AG08396 (cell line): ENCODE measurements at places on chromosomes 7 and 10.

DNA sequence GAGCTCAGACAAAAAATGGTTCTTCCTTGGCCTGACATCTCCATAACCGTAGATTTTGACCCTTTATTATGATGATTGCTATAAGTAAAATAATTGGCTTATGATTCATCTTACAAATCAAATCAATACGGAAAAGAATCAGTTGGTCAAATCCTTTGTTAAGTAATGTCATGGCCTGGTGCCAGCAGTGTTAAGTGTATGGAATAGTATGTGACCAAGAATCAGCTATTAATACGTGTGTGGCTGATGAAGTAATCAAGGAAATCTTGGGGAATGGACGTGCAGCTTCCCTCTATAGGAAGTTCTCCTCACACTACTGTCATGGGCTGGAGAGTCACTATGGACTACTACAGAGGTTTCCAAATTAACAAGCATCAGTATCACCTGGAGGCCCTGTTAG lies 230.6 kb downstream of the TWIST1 start:
- no peak for DNase-seq

- no peak for DNase-seq
Measured at GRCh38 chr7:96770758-96771157, 61.1 kb upstream of the SEM1 start.

DNA sequence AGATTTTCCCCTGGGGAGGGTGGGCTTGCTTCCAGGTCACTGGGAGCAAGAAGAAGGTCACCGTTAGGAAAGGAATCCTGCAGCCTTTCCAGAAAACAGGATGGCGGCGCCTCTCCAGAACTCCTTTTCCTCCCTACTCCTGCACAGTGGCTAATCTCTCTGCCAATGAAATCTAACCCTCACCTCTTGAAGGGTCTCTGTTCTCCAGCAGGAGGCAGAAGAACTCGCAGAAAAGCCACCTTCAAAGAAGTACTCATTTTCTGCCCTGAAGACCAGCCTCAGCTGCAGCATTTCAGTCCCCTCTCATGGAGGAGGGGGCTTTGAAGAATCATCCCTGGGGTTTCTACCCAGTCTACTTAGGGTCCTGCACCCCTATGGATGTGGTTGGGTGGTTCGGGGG lies 626.9 kb downstream of the CALN1 start:
- DNase-seq, result no peak

DNA sequence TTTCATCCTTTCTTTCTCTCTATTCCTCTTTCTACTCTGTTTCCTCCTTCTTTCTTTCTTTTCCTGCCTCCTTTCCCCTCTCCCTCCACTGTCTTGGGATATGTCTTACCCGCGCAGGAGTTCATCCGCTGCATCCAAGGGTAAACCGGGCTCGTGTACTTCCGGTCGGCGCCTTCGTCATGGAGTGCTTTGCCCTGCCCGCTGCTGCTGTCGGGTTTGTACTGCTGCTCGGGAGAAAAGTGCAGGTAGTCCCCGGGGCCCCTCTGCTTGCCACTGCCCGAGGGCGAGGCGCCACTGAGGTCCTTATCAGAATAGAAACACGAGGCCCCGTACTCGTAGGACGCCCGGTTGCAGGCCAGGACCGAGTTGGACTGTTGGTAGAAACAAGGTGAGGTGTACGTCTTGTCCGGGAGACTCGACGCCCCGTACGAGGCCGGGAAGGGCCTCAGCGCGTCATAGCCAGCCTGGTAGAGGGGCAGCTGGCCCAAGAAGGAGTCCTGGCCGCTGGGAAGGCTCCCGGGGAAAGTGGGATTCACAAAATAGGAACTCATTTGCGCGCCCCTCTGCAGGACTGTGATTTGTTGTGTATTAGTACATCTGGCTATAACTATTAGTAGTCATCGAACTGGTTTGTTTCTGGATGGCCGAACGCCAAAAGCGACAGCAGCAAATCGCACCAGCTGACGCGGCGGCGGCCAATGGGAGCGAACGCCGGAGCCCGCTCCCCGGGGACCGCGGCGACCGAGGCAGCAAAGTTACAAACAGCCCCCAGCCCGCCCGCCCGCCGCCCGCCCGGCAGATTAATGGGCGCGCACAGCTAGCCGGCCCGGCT lies at the start of gene HOXA6:
HOXA6 (minus strand) TSS at position 576 of the 832 bp plus-strand sequence; CDS start at position 551, 25 bp downstream.
- DNase-seq, result peak; percentile 80

DNA sequence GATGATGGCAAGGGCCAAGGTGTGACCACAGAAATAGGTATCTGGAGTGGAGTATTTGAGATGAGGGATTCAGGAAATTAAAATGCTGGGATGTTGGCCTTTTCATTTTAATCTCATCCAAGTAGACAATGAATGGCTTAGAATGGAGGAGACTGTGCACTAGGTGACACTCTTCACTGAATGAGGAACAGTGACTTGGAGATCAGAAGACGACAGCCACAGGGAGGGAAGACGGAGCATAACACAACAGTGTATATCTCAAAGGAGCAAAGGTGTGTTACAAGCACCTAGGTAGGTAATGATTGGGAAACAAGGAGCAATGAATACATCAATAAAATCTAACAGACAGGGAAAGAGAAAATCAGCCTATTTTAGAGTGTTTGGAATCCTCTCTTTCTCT lies 4.1 kb upstream of the TAX1BP1 start:
- DNase-seq, result no peak

DNA sequence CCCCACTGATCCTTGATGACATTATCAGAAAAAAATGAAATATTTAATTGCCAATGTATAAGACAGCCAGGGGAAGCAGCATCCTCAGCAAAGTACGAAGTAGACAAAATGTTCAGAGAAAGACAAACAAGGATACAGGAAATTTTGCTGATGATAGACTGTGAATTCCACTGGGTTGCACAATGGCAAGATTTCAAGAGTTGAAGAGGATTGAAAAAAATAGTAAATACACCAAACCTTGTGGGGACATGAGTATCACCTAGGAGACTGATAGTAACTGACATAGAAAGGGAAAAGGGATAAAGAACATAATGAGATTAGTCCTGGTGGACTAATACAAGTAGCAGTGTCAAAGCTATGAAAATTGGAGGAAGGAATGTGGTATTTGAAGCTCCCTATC lies 16.5 kb downstream of the CNOT4 start:
- no peak for DNase-seq

- no peak for DNase-seq
Measured at GRCh38 chr10:102465466-102465865, 14.1 kb upstream of the C10orf95 start.

DNA sequence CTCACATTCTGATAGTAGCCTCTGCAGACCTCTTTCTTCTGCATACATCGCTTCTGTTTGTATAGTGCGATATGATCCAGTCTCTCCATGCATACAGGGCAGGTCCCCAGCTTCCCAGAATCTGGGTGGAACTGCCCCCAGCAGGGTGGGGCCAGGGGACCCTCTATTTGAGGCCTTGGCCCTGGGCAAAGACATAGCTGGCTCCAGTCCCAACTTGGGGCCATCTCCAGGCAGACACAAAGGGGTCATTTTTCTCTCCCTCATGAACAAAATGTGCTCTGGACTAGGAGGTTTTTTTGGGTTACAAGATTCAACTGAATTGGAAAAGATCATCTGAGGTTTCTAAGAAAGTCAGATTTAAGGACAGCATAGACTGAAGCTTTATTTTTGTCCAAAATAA lies 21.1 kb upstream of the HSPA12A start:
- DNase-seq, result no peak

DNA sequence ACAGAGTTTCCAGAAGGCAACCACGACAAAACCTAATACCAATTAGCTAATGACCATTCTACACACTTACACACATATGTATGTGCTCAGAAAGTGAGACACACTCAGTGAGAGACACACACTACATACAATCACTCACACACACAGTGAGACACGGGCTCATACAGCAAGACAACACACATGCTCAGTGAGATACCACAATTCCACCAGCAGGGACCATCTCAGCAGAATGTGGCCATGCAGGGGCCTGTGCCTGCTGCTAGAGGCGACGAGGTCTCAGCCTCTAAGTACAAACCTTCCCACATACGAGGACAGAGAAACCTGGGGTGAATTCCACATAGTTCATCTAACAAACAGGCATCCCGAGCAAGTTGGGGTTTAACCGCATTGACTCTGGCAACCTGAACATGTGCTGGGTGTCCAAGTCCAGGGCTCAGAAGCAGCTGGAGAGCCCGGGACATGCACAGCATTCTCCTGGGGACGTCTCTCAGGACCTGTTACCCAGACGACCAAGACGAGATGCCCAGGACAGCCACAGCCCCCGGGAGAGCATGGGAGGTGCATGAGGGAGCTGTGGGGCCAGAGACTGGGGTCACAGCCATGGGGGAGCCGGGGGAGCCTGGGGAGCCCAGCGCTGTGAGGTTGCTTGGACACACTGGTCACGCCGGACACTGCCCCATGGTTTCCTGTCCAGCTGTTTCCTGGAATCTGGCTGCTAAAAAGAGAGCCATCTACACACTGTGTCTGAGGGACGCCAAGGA lies 523.6 kb downstream of the PTPRN2 start:
- DNase-seq, result no peak

DNA sequence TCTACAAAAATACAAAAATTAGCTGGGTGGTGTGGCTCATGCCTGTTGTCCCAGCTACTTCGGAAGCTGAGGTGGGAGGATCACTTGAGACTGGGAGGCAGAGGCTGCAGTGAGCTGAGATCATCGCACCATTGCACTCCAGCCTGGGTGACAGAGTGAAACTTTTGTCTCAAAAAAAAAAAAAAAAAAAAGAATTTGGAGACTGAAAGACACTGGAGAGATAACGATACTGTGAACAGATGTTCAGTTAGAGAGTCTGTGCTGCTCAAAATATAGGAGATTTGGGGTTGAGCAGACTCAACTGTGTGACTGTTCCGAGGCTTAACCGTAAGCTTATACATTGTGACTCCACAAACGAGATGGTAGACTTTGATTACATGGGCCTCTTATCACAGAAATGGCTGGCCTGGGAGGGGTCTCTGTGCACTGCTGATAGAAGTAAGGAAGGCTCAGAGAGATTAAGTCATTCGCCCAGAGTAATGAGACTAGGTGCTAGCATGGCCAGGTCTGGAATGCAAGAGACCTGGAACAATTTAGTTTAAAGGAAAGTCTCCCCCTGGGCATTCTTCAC lies 19.4 kb downstream of the WBP1L start:
- no peak for DNase-seq

GRCh38 chr10:68133523-68133922 lies 24.2 kb downstream of the MYPN start:
- no peak for DNase-seq

GRCh38 chr7:143227806-143228205 lies 6.0 kb downstream of the TAS2R40 start:
- no peak for DNase-seq

DNA sequence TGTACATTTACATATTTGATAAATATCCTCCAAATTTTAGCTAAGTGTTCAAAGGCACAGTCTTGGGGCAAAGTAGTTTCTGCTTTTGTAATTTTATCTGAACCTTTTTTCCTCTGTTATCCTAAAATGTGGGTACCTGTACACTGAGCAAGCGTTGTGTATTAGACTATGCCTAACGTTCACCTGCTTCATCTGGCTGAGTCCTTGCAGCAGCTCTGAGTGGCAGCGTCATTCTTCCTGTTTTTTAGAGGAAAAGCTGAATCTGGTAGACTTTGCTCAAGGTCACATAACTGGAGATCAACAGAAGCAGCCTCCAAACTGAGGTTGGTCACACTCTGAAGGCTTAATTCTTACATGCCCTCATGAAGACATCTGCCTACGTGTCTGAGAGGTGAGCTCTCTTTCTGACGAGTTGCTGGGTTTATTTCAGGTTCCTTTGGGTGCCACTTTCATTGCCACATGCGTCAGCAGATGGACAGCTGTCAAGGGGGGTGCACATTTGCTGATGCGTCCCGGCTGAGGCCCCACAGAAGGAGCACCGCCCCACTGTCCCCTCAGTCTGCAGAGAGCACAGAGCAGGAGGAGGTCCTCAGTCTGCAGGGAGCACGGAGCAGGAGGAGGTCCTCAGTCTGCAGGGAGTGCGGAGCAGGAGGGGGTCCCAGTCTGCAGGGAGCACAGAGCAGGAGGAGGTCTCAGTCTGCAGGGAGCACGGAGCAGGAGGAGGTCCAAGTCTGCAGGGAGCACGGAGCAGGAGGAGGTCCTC lies 406.5 kb upstream of the SHH start:
- DNase-seq, result no peak

DNA sequence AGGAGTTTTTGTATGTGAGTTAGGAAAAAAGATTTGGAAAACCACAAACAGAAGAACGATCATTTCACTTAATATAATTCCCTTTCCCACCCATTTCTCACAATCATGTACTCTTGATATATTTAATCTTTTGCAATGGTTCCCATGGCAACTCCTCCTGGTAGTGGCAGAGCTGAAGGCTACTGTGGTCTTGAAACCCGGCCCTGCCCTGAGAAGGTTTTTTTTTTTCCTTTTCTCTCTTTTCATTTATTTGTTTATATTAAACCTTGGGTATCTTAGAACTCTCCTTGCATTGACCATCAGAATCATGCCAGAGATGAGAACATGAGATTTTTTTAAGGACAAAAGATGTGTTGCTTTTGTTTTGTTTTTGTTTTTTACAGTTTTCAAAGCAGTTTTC lies 566.1 kb upstream of the NRP1 start:
- peak; percentile 22 for DNase-seq

GRCh38 chr10:86100581-86101061 lies 266.0 kb downstream of the GRID1 start:
- DNase-seq, result peak; percentile 19

DNA sequence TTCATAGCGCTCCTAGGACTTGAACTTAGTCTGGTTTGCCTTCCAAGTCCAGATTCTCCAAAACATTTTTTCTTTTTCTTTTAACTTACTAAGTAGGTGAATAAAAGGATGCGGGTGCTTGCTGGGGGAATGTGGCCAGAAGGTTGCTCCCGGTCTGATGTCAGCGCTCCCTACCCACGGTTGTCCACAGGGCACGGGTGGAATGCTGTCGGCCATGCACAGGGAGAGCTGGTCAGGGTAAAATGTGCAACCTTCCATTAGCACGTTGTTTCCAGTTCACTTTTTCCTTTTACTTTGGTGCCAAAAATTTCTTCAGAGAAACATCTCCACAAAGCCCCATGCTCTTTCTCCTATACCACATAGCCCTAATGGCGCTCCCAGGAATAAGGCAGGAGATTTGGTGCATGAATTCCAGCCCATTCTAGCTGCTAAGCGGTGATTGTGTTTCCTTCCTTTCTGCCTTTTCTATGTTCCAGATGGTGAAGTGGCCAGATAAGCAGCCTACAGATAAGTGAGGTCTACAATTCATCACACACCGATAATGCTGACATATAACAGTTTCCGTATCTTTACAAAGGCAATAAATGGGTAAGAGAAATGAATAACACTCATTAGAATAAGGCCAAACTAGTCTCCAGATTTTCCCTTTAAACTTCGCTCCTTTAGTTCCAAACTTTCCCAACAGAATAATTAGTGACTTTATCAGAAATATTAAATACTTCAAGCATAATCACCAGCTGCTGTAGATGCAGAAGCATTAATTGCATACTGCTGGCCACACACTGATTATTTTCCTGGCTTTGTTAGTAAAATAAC lies 138.3 kb upstream of the FGFR2 start:
- no peak for DNase-seq
